ENCODE measurements at places on chromosomes 3 and 15.

DNA sequence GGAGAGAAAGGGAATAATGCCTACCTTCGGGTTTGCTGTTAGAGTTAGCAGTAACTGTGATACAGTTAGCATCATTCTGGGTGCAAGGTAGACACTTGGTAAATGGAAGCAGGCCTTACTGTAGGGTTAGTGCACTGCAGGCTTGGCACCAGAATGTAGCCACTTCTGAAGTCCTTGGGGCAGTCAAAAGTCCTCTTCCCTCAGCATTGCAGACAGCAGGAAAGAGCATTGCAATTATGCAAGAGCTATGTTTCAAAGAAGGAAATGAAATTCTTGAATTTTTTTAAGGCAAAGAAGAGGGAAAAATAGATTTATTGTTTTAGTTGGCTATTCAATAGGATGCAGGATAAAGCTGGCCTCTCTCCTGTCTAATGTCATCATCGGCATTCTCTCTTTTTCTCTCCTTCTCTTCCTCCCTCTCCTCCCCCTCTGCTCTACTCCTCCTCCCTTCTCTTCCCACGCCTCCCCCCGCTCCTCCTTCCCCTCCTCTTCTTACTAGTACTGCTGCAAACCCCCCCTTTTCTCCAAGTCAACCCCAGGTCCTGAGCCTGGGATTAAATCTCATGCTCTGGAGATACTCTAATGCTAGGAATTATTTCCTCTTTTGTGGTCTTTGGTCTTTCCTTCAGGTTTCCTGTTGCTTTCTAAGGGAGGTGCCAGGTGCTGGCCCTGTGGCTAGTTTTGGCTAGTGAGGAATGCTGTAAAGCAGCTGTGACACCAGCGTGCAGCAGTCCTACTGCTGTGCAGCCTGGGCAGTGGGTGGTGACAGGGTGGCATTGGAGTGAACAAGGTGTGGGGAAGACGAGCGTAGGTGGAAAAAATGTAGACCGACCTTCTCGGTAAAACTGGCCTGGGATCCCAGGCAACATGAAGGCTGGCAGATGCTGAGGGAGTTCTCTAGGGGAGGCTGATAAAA is 21.7 kb downstream of the EEFSEC start:
- H3K27me3 ChIP-seq = no peaks in the 10 kb centered on the region
- peaks cover 25% of the 10 kb centered on the region for H3K4me1 ChIP-seq
- H3K27ac ChIP-seq = no peak overlapping the region
- DNase-seq = no peak
- H3K36me3 ChIP-seq = no peaks in the 10 kb centered on the region
- H3K4me3 ChIP-seq = no peak overlapping the region

DNA sequence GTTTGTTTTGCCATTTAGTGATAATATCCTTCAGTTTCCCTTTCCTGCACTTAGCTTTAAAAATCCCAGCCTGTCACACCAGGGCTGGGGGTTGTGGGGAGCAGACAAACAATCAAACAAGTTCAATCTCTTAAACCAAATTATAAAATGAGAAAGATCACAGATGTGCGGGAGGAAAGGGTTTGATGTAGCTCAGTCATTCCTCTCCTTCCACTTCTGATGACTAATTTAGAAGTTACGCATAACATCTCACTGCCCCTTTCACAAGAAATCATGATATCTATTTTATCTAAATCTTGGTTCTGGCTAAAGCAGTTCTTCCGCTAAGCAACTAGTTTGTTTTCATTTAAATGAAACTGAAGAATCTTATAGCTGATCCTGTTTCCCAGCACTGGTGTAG is 34.1 kb upstream of the ATG7 start:
- peaks cover 51% of the 10 kb centered on the region for H3K4me1 ChIP-seq
- peak; percentile 17 for DNase-seq
- H3K27me3 ChIP-seq = peaks cover 5% of the 10 kb centered on the region
- peak overlapping the region; percentile 59 for H3K4me3 ChIP-seq

GRCh38 chr3:16432714-16433113 is 80.8 kb downstream of the RFTN1 start:
- H3K4me1 ChIP-seq = peaks cover 33% of the 10 kb centered on the region
- H3K4me3 ChIP-seq = no peak overlapping the region
- H3K27ac ChIP-seq = peak overlapping the region; percentile 55
- peaks cover 65% of the 10 kb centered on the region for H3K36me3 ChIP-seq

- no peak for DNase-seq
- no peaks in the 10 kb centered on the region for H3K4me1 ChIP-seq
- no peak overlapping the region for H3K27ac ChIP-seq
- no peaks in the 10 kb centered on the region for H3K27me3 ChIP-seq
Observed at GRCh38 chr3:70242297-70242882, 70.0 kb downstream of the MDFIC2 start.

DNA sequence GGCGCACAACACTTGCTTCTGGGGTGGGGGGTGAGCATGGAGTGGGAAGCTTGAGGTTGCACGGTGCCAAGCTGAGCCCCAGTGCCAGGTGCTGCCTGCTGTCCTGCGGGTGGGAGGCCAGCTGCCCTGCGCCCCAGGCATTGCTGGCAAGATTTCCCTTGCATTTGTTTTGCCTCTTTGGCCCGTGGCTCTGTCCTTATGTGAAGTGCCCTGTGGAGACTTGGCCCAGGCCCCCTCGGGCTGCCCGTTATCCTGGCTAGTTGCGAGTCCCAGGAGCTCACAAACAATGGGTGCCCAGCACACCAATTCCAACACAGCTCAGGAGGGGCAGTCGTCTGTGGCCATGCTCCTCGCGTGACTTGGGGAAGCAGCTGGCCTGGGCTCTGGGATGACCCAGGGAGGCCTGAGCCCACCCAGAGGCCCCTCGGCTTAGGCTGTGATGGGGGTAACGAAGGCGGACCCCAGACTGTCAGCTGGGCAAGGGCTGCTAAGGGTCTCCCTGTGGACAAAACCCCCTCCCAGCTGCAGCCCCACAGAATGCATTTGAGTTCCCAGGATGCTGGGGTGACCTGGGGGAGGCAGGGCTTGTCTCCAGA is 5.9 kb downstream of the C3orf22 start:
- no peaks in the 10 kb centered on the region for H3K36me3 ChIP-seq
- H3K4me1 ChIP-seq = no peaks in the 10 kb centered on the region
- H3K27ac ChIP-seq = no peak overlapping the region
- H3K27me3 ChIP-seq = no peaks in the 10 kb centered on the region
- no peak overlapping the region for H3K4me3 ChIP-seq
